ENCODE measurements at places on chromosomes 12 and 14.

GRCh38 chr12:22518998-22519397 lies 25.3 kb downstream of the C2CD5 start:
- no peak overlapping the region for H3K4me3 ChIP-seq
- peaks cover 39% of the 10 kb centered on the region for H3K36me3 ChIP-seq
- no peak overlapping the region for H3K27ac ChIP-seq
- H3K4me1 ChIP-seq = peaks cover 12% of the 10 kb centered on the region

GRCh38 chr14:69910871-69911270 lies 31.7 kb downstream of the SMOC1 start:
- no peak overlapping the region for H3K4me3 ChIP-seq
- H3K4me1 ChIP-seq = no peaks in the 10 kb centered on the region
- no peaks in the 10 kb centered on the region for H3K36me3 ChIP-seq
- no peak for DNase-seq
- H3K27ac ChIP-seq = no peak overlapping the region

GRCh38 chr12:48693572-48693971 lies 11.5 kb upstream of the KANSL2 start:
- no peaks in the 10 kb centered on the region for H3K27me3 ChIP-seq
- H3K36me3 ChIP-seq = no peaks in the 10 kb centered on the region
- no peak for DNase-seq
- no peak overlapping the region for H3K4me3 ChIP-seq
- H3K4me1 ChIP-seq = no peaks in the 10 kb centered on the region
- no peak overlapping the region for H3K27ac ChIP-seq

DNA sequence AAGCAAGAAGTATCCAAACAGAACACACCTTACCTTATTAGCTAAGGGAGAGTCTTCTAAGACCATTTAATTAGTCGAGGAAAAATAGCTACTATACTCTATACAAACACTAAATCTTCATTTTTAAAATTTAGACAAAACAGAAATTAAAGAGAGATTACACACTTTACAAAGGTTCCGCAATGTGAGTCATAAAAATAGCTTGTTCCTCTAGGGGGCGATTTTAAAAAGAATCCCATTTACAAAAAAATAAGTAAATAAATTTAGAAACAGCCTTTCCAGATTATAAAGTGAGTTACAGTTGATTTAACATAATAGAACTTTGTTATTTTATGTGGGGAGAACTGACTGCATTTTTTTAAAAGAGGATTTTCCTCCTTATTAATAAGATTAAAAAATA lies 201.6 kb downstream of the PAX9 start:
- H3K27me3 ChIP-seq = no peaks in the 10 kb centered on the region
- DNase-seq = no peak
- H3K36me3 ChIP-seq = no peaks in the 10 kb centered on the region
- H3K27ac ChIP-seq = no peak overlapping the region
- H3K4me3 ChIP-seq = no peak overlapping the region

- no peak overlapping the region for H3K4me3 ChIP-seq
- H3K36me3 ChIP-seq = no peaks in the 10 kb centered on the region
- DNase-seq = no peak
Measured at GRCh38 chr14:39243831-39244230, 10.1 kb downstream of the MIA2 start.

- no peak overlapping the region for H3K27ac ChIP-seq
- DNase-seq = no peak
- no peaks in the 10 kb centered on the region for H3K27me3 ChIP-seq
- no peaks in the 10 kb centered on the region for H3K36me3 ChIP-seq
- H3K4me1 ChIP-seq = no peaks in the 10 kb centered on the region
Measured at GRCh38 chr12:22658214-22658613, 33.2 kb downstream of the ETNK1 start.

DNA sequence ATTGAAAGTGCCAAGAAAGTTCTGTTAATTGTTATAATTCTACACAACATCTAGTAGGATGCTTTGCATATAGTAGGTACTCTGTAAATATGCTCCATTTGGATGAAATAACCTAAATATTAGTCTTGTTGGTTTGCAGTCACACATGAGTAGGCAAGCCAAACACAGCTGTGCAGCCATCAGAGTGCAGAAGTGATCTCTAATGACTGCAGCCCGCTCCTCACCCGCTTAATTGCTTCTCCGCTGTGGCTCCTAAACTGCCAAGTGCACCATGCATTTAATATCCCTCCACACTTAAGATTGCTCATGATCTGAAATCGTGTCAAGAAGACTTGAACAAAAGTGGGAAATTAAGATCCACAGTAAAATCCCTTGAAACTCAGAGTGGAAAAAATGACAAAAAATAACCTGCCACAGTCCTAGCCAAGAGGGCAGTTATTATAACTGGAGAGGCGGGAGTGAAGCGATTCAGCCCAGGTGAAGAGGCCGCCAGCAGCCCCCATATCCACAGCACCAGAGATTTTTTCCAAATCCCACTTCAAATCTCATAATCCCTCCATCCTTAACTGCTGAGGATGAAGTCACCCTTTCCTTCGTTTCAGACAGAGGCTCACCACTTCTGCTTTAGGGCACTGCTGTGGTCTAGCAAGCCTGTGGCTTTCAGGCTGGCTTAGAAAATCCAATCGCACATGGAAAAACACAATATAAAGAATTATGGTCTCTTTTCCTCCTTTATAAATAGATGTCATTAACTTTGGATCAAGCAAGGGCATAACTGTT lies 69.5 kb downstream of the TMEM30B start:
- H3K4me1 ChIP-seq = peaks cover 10% of the 10 kb centered on the region
- H3K4me3 ChIP-seq = no peak overlapping the region
- no peak for DNase-seq
- H3K27ac ChIP-seq = no peak overlapping the region

GRCh38 chr12:118813778-118814357 lies 167.5 kb upstream of the SRRM4 start:
- H3K4me3 ChIP-seq = no peak overlapping the region
- no peak overlapping the region for H3K27ac ChIP-seq
- no peaks in the 10 kb centered on the region for H3K36me3 ChIP-seq
- DNase-seq = no peak
- no peaks in the 10 kb centered on the region for H3K4me1 ChIP-seq
- no peaks in the 10 kb centered on the region for H3K27me3 ChIP-seq

DNA sequence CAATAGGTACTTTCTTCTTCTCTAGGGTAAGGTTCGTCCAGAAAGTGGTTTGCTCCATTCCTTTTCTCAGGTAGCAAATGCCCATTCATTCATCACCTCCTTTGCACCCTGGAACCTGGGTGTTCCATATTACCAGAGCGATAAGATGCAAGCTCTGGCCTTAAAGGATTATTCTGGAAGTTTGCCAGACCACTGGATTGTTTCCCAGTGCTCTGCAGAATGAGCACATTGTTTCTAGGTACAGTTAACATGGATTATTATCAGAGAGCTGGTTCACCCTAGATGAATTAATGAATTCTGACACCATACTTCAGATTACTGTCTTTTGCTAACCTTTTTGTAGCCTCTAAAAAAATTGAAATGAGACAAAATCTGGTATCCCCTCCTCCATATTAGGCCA lies 170.9 kb upstream of the BMP4 start:
- no peaks in the 10 kb centered on the region for H3K27me3 ChIP-seq
- DNase-seq = no peak
- no peak overlapping the region for H3K4me3 ChIP-seq
- H3K4me1 ChIP-seq = no peaks in the 10 kb centered on the region
- H3K36me3 ChIP-seq = no peaks in the 10 kb centered on the region

- no peak for DNase-seq
- H3K27ac ChIP-seq = peak overlapping the region; percentile 94
- no peaks in the 10 kb centered on the region for H3K27me3 ChIP-seq
- peak overlapping the region; percentile 95 for H3K4me3 ChIP-seq
- no peaks in the 10 kb centered on the region for H3K36me3 ChIP-seq
Measured at GRCh38 chr12:120468325-120468820, 1.2 kb downstream of the SRSF9 start.

DNA sequence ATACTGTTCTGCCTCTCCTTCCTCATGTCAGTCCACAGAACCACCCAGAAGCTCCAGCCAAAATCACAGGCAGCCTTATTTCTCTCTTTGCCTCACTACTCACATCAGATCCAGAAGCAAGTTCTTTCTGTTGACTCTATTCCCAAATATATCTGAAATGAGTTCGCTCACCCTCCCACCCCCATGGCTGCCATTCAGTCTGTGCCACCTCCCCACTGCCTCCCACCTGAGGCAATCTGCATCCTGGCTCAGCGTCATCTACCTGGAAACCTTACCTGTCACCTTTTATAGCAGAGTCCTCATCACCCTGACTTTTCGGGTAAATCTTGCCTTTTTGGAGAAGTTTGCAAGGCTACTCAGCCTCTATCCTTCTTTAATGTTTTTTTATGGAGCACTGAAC lies 501.8 kb downstream of the BCL11B start:
- no peaks in the 10 kb centered on the region for H3K27me3 ChIP-seq
- no peaks in the 10 kb centered on the region for H3K4me1 ChIP-seq
- H3K36me3 ChIP-seq = no peaks in the 10 kb centered on the region
- DNase-seq = no peak
- H3K4me3 ChIP-seq = no peak overlapping the region

DNA sequence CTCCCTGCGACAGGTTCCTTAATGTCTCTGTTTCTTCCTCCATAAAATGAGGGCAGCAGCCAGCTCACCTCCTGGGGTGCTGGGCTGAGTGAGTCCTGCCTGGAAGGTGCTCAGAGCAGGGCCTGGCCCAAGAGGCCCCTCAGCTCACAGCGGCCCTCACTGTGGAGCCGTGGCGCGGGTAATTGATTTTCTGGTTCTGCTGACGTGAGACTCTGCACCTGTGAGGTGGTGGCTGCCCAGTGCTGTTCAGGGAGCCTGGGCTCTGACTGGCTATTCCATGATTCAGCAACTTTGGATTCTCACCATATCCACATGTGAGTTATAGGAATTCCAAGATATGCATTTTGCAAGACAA lies 266.6 kb downstream of the ADGRD1 start:
- DNase-seq = no peak
- no peak overlapping the region for H3K27ac ChIP-seq
- H3K36me3 ChIP-seq = no peaks in the 10 kb centered on the region

- no peak for DNase-seq
- no peak overlapping the region for H3K4me3 ChIP-seq
- no peaks in the 10 kb centered on the region for H3K36me3 ChIP-seq
Measured at GRCh38 chr12:15525441-15525840, 203.1 kb downstream of the PTPRO start.

- no peaks in the 10 kb centered on the region for H3K27me3 ChIP-seq
- peaks cover 47% of the 10 kb centered on the region for H3K4me1 ChIP-seq
- H3K36me3 ChIP-seq = no peaks in the 10 kb centered on the region
- no peak overlapping the region for H3K4me3 ChIP-seq
- no peak overlapping the region for H3K27ac ChIP-seq
Measured at GRCh38 chr14:73720636-73721035, 6.5 kb upstream of the PNMA1 start.

- H3K27me3 ChIP-seq = no peaks in the 10 kb centered on the region
- peak; percentile 18 for DNase-seq
- no peaks in the 10 kb centered on the region for H3K36me3 ChIP-seq
- H3K27ac ChIP-seq = peak overlapping the region; percentile 94
- peaks cover 16% of the 10 kb centered on the region for H3K4me1 ChIP-seq
Measured at GRCh38 chr14:52551696-52552062, 626 bp downstream of the TXNDC16 start.

DNA sequence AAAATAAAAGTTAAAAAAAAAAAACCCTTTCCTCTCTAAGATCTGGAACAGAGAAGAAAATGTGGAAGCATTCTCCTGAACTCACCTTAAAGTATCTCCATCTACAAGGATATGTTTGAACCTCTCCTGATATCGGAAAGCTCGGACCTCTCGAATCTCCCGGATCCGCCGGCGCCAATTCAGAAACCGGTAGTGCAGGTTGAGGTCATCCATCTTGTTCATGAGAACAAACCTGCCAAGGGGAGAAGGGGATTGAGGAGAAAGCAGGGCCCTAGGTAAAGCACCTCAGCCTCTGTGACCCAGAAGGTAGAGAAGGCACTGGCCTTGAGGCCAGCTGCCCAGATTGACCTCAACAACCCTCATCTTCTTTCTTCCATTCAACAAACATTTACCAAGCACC lies 2.2 kb downstream of the SPRYD3 start:
- no peak overlapping the region for H3K4me3 ChIP-seq
- no peaks in the 10 kb centered on the region for H3K27me3 ChIP-seq
- no peak overlapping the region for H3K27ac ChIP-seq
- DNase-seq = no peak
- H3K4me1 ChIP-seq = no peaks in the 10 kb centered on the region
- no peaks in the 10 kb centered on the region for H3K36me3 ChIP-seq

DNA sequence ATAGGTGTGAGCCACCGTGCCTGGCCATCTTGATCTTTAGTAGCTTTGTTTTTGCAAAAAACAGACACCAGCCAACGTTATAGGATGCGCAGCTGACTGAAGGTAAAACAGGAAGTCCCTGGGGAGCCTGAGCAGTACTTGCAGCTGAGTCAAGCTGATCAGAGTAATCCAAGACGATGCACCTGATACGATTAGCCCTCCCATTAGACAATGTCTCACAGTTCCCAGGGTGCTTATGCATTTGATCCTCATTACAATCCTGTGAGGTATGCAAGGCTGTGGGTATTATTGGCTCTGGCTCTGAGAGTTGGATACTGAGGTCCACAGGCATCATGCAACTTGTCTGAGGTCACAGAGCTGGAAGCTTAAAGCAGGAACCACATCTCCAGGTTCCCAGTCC lies 8.1 kb downstream of the KRT18 start:
- no peak overlapping the region for H3K27ac ChIP-seq
- no peaks in the 10 kb centered on the region for H3K4me1 ChIP-seq
- no peak overlapping the region for H3K4me3 ChIP-seq
- no peaks in the 10 kb centered on the region for H3K36me3 ChIP-seq

DNA sequence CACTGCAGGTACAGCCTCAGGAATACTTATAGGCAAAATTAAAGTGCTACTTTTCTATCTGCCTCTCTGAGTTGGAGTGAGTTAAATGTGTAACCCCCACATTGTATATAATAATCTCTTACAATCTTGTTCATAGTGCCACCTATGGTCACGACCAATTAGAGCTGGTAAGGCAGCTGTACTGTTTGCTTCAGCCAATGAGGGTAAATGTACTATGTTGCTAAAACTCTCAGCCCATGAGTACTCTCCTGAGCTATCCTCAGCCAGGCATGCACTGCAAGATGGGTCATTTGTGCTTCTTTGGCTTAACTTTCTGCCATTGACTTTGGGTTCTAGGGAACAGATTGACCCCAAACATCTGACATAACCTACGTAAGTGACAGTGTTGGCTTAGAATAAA lies 15.0 kb upstream of the MDM2 start:
- no peak for DNase-seq
- no peak overlapping the region for H3K4me3 ChIP-seq
- no peak overlapping the region for H3K27ac ChIP-seq
- H3K36me3 ChIP-seq = no peaks in the 10 kb centered on the region
- peaks cover 8% of the 10 kb centered on the region for H3K4me1 ChIP-seq

- peak within 1 kb of the TSS; percentile 95 for H3K27ac ChIP-seq
- DNase-seq = peak; percentile 83
- H3K4me1 ChIP-seq = peaks cover 14% of the 10 kb centered on the region
- peak within 1 kb of the TSS; percentile 91 for H3K4me3 ChIP-seq
- H3K27me3 ChIP-seq = no peaks in the 10 kb centered on the region
- H3K36me3 ChIP-seq = no peaks in the 10 kb centered on the region
Measured at GRCh38 chr14:69152902-69153151, at the start of gene DCAF5. TSS of gene DCAF5 (minus strand) at chr14:69153119. CDS start at chr14:69152978, 141 bp downstream.

- no peaks in the 10 kb centered on the region for H3K36me3 ChIP-seq
- no peaks in the 10 kb centered on the region for H3K27me3 ChIP-seq
- no peak overlapping the region for H3K27ac ChIP-seq
- no peaks in the 10 kb centered on the region for H3K4me1 ChIP-seq
- H3K4me3 ChIP-seq = no peak overlapping the region
Measured at GRCh38 chr12:76337583-76337982, 10.6 kb downstream of the BBS10 start.

All from tibial nerve (tissue), 4 donors.